Ecto neural progenitor cell (in vitro differentiated cells): ENCODE measurements at places on chromosomes 4 and X.

DNA sequence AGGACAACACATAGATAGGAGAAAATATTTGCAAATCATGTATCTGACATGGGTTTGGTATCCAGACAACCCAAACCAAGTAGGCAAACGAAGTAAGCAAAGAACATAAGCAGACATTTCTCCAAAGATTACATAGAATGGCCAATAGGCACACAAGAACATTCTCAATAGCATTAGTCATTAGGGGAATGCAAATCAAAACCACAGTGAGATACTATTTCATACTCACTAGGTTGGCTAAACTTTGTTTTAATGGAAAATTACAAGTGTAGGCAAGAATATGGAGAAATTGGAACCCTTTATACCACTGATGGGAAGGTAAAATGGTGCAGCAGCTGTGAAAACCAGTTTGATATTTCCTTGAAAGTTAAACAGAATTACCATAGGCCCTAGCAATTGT lies 74.7 kb downstream of the CHRNA9 start:
- no peak for DNase-seq

- no peak for DNase-seq
Observed at GRCh38 chr4:183783991-183784553, 121.0 kb upstream of the STOX2 start.

- DNase-seq = no peak
Observed at GRCh38 chr4:165766976-165767375, 106.1 kb upstream of the TLL1 start.

DNA sequence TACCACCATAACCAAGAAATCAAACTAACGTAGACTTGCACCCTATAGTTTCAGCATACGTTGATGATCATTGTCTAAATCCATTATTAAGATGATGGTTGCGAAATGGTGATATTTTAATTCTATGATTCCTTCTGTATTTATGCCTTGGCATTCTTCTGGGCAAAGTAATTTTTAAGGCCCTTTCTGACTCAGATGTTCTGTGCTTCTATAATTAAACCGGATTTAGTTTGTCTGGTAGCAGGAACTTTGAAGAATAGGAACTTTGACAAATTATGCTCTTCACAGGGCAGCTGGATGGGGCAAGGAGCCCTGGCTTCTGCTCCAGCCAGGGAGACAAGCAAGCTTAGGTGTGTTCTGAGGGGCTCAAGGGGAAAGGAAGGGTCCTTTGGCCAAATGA lies 23.8 kb upstream of the PLAC1 start:
- no peak for DNase-seq

DNA sequence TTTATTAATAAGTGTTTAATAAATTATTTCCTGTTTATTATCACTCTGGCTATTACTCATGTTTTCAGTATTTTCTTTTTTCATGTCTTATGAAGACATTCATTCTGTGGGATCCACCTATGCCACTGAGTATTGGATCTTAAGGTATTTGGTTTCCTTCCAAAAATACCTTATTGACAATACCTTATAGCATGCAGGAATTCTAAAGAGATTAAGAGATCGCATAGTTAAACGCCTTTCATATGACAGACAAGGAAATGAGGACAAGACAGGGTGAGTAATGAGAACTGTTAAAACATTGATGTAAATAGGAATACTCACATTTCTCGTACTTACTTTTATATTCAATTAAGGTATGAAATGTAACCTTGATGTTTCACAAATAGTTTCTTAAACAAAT lies 38.2 kb upstream of the TMPRSS11B start:
- DNase-seq = no peak

DNA sequence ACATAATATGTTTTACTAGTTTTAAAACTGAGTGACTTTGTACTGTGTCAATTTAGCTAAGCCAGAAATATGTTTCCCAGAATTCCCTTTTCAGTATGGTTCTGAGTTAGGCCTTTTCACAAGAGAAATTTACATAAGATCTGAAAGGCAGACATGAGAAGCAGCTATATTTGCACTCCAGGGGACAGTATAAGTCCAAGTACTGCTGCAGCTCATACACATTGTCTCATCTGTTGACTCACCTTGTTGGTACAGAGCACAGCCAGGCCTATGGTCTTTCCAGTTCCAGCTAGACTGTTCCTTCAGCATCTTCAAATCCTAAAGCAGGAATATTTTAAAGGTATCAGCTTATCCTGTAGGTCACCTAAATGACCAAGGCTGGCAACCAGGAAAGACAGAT lies 53.5 kb downstream of the BMP3 start:
- no peak for DNase-seq

DNA sequence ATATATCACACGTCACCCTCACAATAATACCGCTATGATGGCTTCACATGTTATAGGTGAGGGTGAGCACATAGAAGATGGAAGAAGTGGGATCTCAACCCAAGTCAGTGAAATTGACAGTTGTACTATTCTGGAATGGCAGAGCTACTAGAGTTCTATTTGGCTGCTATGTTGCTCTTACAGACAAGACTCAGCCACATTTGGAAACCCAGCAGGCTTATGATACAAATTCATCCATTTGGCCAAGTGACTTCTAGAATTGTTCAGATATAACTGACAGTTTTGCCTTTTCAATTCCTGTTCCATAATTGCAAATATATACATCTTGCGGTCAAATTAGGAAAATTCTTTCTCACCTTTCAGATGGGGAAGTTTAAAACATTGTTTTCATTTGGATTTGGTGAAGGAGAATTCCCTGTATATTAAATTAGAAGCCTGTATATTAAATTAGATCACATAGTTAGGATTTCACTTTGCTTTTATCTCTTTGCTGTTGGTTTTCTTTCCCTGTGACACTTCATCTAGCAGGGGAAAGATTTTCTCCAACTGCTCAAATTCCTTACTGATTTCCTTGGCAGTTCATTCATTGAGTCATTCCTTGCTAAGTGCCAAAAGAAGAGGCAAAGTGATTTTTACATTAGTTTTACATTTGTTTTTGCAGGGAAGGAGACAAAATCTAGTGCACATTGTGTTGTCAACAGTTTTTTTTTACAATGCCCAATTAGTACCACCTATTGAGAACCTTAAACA lies 120.6 kb upstream of the TBC1D9 start:
- DNase-seq = no peak

DNA sequence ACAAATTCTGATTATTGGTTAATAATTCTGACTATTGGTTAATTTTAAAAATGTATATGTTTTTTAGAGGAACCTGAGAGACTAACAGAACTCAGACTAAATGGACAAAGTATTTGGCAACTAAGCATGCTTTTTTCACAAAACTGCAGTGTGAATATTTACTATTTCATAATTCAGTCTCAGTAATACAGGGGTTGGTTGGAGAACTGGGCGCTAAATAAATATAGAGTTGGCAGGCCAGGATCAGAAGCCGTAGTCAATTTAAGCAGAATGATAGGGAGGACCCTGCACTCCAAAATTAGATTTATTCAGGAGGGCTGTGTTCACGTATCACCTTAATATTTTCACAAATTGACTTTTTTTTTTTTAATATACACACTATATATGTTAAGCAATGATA lies 5.8 kb downstream of the TIGD2 start:
- DNase-seq = no peak

DNA sequence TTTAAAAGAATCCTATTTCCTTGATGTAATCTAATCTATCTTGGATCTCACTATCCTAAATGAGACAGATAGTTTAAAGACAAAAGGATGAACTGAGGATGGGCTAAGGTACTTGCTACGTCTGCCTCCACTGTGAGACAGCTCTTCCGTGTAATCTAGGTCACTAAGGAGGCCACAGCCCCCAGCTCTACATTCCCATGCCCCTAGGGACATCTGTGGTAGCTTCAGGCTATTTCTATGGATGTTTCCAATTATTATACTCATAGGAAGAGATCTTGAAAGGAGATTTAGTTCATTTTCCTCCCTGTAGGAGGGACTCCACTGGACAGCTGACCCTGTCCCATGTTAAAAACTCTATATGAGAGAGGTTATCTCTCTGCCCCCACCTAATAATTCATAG lies 140.8 kb upstream of the TRPC5 start:
- DNase-seq = no peak

DNA sequence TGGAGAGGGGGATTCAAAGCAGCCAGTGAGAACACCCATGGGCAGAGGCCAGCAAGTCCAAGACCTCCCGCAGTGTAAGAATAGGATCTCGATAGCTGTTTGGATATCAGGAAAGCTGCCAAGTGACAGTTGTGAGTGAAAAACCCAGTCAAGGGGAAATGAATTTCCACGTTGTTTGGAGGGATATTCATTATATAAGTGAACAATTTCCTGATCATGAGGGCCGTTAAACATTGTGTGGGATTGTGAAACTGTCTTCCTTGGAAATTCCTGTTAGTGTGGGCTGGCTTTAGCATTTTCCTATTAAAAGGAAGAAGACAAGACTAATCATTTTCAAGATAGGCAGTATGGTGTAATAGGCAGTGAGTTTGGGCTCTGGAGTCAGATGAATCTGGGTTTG lies 15.0 kb downstream of the CLDN2 start:
- DNase-seq = no peak

DNA sequence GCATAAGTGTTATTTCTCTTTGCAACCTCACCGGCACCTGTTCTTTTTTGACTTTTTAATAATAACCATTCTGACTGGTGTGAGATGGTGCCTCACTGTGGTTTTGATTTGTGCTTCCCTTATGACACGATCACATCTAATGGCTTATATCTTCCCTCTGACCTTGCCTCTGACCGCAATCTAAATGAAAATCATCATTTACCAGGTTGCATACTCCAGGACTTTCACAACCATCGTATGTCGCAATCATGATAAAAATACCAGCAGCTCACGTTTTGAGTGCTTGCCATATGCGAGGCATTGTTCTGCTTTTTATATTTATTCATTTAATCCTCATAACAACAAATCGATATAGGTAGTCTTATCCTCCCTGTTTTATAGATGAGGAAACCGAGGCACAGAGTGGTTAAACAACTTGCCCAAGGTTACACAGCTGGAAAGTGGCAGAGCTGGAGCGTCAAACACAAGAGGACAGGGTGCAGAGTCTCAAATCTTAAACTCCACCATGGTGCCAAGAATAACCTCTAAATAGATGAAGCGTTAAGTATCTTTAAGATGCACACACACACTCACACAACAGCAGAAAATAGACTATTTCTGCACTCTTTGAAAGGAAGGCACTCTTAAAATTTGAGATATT lies 102.2 kb downstream of the SEL1L3 start:
- DNase-seq = no peak

DNA sequence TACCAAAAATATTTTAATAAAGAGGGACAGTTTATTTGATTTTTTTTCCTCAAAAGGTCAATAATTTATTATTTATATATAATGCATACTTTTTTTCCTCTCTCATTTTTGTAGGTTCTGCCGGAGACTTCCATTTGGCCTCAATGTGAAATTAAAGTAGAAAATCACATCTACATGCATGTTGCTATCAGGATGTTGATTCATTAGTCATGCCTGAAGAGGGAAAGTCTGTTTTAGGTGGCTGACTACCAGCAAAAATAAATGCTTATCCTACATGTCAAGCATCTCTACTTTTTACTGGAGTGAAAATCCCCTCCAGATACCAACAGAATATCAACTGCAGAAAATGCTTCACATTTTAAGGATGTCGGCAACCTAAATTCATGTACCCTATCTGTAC lies 41.5 kb downstream of the KIAA0232 start:
- DNase-seq = no peak

DNA sequence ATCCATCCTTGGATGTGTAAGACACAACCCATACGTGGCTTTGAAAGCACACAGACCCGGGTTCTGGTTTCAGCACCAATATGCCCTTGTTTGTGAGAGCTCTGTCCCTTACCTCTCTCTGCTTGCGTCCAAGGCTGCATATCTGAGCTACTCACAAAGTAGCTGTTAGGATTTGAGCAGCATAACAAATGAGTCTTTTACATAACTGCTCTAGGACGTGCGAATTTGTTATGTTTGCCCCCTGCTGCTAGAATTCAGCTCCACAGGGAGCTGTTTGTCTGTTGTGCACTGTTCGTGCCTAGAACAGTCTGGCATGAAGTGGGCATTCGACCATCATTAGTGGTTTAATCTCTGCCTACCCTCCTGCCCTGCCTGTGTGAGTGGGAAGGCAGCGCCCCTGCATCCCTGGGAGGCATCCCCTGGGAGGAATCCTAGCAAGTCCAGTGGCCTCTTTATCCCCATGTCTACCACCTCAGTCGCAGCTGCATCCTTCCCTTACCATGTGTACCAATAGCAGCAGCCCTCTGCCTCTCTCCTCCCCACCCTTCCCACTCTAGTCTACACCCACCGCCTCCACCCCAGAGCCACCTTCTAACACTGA lies 42.1 kb downstream of the SLC2A9 start:
- DNase-seq = no peak

DNA sequence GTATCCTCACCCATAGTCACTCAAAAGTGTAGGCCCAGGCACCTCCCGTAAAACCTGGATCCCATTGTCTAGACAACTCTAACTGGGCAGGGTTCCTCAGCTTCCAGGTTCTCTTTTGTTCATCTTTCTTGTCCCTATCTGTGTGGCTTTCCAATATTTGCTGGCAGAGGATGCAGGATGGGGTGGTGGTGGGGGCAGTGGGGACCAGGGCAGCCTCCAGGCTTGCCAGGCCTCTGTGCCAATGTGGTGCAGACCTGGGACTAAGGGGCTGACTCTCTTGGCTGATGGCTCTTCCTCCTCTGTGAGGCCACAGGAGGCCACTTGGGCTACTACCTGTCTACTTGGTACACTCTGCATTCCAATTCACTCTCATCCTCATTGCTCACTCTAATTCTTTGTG lies 76.4 kb downstream of the NBDY start:
- DNase-seq = no peak

- DNase-seq = no peak
Observed at GRCh38 chrX:71637253-71637618, 18.9 kb upstream of the CXCR3 start.

DNA sequence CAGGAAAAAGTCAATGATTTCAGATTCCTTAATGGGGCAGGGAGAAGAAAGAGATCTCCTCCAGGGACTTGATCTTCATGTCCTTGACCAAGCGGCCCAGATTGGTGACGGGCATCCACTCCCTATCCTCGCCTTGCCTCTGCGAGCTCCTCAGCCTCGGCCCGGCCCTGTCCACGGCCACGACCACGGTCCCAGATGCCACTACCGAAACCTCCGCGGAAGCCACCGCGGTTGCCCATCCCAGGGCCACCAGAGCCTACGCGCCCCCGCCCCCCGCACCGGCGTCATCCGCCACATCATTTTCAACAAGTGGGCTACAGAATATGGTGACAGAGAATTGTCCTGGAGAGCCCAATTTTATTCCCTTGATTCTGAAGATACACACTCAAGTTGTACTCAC lies 751.2 kb upstream of the PABPC4L start:
- DNase-seq = no peak

DNA sequence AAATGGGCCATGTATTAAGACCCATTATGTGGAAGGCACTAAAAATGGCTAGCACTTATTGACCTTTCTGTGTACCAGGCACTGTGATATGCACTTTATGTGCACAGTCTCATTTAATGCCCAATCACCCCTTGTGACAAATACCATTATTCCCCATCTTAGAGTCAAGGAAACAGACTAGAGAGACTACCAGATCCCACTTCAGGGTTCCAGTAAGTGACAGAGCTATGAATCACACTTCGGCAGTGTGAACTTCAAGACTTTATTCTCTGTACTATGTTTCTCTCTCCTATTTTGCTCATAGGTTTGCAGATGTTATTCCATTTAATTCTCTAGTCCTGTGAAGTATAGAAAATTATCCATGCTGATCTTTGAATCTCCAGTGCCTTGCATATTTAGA lies 107.0 kb downstream of the NFKB1 start:
- no peak for DNase-seq
